ENCODE measurements at places on chromosomes 16 and 17.
A peak's percentile ranks its signal among the peaks of the same experiment; 100 is the strongest.

DNA sequence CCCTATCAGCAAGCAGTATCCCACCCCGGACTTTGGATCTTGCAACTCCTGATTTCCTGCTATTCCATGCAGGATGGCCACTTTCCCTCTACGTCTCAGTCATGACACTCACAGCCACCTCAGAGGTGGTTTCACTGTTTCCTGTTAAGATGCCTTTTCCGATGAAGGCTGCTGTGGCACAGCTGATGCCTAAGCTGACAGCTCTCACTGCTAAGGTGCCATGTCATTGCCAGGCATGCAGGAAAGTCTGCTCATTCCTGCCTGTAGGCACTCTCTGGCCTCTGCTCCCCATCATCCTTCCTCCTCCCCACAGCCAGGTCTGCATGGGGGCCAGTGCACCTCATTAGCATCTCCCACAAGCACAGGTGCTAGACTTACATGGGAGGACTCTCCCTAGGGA lies 173.0 kb downstream of the CBLN1 start:
- no peak for DNase-seq

DNA sequence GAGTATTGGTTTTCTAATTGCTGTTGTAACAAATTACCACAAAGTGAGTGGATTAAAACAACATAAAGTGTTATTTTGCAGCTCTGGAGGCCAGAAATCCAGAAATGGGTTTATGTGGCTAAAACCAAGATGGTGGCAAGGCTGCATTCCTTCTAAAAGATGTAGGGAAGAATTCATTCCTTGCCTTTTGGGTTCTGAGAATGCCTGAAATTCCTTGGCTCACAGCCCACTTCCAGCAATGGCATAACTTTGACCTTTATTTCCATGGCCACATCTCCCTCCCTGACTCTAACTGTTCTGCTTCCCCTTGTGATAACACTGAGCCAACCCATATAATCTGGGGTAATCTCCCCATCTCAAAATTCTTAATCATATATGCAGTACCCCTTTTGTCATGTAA lies 269.6 kb upstream of the RPL38 start:
- DNase-seq: no peak

GRCh38 chr17:21295036-21295952 lies 10.8 kb downstream of the MAP2K3 start:
- no peak for DNase-seq

GRCh38 chr17:38322156-38322779 lies 21.5 kb downstream of the GPR179 start:
- DNase-seq: peak; percentile 83
